Suppressor macrophage (primary cell): ENCODE measurements at places on chromosomes 3 and 15.
A peak's percentile ranks its signal among the peaks of the same experiment; 100 is the strongest.

DNA sequence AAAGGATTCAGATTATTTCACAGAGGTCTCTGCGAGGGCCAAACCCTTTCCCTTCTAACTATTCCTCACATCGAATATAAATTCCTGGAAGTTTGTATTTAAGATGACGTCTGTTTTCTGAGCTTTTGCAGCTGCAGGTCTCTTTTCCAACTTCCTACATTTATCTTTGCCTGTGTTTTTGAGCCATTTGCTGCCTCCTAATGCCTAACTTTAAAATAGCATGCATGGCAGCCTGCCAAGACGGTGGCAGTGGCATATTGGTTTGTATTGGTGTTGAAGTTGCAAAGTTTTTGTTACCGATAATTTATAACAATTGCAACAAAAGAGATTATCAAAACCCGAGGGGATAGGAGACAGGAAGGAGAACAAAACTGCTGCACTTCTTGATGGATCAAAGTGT is 187.1 kb upstream of the DNAJC19 start:
- DNase-seq, result peak; percentile 69

DNA sequence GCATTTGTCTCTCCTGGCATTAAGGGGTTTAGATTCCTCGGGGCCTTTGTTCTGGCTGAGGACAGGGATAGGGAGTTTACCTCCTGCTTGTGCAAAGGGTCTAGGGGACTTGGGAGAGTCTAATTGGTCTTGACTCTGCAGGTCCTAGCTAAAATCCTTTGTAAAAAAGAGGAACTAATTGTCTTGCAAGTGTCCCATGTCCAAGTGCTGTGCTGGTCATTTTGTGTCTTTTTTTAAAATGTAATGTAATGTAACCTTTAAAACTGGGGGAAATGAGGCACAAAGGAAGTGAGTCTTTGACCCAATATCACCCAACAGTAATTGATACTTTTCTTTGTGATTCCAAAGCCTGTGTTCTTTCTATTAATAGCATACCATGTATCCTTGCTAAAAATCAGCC is 14.9 kb upstream of the C3orf80 start:
- peak; percentile 74 for DNase-seq

DNA sequence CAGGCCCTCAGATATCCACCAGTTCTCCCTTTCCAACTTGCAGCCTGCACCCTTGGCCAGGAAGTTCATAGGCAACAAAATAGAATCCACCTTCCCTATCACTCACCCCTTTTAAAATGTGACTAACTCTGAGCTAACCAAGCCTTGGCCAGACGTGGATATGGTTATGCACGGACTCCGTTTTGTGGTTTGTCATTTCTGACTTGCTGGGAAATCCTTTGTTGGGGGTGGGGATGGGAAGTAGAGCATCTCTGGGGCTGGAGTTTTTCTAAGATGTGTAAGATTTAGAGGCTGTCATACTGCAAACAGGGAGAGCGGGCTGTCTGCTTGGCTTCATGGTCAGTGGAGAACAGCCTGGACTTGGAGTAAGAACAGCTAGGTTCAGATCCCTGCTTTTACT is 62.6 kb downstream of the SMAD3 start:
- DNase-seq, result peak; percentile 91

DNA sequence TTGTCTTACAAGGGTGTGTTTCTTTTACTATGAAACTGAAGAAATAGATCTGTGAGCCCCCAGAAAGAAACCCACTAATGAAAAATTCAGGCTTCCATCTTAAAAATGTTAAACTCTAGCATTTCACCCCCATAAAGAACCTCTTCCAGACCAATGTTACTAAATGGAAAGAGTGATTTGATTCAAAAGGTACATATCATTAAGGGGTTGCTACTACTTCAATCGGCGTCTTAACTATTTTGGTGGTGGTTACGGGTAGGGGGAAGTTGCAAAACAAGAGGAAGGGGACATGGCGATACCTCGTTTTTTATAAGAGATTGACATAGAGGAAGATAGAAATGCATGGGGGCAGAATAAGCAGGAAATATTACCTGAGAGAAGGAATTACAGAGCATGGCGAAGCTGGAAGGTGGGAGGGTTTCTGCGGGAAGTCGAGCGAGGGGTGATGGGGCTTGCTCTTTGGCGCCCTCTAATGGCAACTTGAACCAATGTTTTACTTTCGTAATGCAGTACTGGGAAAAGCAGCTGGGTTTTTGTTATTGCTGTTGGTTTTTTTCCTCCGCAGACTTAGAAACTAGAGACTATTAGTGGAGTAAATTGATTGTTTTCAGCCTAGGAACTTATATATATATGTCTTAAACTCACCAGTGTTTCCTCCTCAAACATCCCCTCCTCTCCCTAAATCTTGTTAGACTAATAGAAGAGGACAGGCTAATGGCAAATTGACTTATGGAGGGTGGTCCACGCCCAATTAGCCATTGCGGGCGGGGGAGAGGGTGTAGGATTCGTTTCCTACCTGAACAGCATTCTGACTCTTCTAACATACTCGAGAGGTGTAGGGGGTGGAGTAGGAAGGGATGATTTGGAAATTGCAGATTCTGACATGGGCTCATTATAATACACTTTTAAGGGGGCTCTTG is 11.3 kb upstream of the SOX2 start:
- peak; percentile 63 for DNase-seq

- DNase-seq, result no peak
Observed at GRCh38 chr3:46829699-46830208, 33.5 kb downstream of the MYL3 start.

DNA sequence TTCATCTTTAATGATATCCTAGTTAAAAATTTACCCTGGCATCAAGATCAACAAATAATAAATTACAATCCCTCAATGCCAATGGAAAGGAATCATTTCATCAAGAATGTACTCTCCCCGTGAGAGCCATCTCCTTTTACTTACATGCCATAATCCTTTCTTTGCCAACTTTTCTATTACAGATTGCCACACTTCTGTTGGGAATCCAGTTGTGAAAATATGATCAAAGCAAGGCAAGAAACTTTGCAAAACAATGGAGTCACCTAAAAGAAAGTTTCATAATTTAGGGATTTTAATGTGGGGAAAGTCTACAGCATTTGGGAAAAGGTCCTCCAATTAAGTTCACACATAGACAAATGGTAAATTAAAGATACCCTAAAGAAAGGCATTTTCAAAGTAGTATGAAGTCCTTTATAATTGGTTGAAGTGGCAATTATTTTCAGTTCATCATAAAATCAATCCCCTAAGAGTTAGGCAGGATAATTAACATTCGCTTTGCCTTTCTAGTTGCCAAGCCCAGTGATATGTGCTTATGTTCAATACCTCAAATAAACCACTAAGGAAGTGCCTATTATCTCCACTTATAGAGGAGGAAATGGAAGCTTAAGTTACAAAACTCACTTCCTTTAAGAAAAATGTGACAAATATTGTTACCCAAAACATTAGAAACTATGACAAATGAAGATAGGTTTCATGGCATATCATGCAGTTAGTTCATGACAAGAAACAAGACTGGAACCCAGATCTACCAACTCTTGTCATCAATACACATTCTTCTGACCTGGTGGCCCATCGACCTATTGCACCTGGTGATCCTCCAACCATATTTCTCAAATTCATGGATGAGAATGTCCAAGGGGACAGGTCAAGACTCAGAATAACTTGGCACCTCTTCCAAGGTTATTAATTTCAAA is 49.1 kb downstream of the TRANK1 start:
- DNase-seq, result peak; percentile 61

- DNase-seq, result no peak
Observed at GRCh38 chr15:70538278-70538677, 225.1 kb downstream of the UACA start.

- DNase-seq, result no peak
Observed at GRCh38 chr15:91128016-91128415, 28.0 kb downstream of the SV2B start.

- no peak for DNase-seq
Observed at GRCh38 chr3:2793987-2794386, 316.2 kb downstream of the IL5RA start.

DNA sequence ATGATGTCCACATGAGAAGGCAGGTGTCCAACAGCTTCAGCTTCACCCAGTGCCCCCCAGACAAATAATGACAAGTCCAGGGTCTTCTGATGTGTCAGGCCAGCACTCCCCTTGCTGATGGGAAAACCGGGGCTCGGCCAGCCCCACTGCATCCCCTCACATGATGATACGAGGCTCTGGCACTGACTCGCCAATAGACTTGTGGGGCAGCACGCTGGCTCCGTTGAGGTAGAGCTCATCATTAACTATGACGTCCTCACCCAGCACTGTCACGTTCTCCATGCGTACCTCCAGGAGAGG is 2.1 kb upstream of the AMIGO3 start:
- no peak for DNase-seq

GRCh38 chr3:107674371-107674770 is 151.6 kb downstream of the BBX start:
- DNase-seq, result no peak

DNA sequence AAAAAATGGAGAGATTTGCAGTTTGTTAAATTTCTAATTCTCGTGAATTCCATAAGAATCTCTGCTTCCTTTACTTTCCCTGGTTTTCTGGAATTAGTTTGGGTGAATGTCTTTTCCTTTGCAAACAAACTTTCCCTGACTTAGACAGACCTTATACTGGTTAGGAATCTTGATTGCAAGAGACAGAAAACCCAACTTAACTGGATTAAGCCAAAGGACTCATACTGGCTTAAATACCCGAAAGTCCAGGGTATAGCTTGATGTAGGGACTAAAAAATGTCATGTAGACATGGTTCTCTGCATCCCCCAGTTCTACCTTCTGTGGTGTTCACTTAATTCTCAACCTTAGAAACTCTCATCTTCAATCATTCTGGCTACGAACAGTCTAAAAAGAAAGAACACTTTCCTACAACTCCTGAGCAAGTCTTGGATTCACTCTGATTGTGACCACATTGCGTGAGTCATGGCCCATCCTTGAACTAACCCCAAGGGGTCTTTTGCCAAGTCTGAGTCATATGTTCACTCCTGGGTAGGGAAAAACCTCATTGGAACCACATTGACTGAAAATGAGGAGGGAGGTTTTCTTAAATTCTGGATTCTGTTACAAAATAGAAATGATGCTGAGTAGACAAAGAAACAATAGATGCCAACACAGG is 136.0 kb upstream of the DAZL start:
- DNase-seq, result no peak

DNA sequence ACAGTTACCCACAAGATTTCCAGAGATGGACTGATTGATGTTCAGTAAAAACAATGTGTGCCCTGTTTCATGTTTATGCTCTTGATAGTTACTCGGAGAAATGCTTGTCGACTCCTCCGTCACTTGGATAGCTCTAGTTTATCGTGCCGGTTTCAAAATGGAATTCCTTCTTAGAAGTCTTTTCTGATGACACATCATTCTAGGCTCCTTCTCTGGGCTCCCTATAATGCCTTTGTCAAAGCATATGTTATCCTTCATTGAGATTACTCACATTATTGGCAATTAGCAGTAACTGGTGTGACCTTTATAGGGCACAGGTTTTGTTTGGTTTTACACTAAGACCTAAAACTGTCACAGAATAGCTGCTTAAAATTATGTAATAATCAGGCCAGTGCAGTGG is 201.8 kb downstream of the CNTN6 start:
- no peak for DNase-seq

DNA sequence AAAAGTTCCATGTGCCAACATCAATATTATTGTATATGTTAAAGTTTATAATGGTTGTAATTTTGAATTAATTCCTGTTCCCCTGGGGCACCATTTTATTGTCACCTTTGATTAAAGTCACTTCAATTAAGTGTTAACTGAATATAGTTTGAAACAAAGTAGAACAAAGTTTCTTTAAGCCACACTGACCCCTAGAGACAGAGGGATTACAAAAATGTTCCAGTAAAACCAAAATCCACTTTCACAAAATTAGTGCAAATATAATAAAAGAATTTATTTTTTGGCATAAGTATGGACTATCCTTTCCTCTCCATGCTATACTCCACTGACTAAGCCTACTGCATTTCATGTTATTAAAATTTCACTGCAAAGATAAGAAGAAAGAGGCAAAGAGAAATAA is 123.9 kb downstream of the ZMAT3 start:
- DNase-seq, result no peak

- no peak for DNase-seq
Observed at GRCh38 chr3:49349348-49350114, 8.6 kb downstream of the GPX1 start.

DNA sequence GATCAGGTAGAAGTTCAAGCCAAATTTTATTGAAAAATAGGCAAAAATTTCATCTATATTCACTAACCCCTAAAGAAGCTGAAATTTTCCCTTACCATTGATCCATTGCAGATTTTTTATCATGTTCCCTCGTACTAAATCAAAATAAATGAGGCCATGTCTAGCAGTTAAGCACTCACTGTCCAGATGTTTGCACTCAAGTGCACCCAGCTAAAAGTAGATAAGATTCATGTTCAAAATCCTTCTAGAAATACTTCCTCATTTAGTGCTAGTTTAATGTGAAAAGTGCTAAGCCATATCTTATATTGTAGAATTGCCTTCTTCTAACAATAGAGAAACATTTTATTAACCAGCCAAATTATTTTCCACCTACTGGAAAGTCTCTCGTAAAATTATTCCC is 164.7 kb upstream of the UBE2E2 start:
- DNase-seq, result no peak

DNA sequence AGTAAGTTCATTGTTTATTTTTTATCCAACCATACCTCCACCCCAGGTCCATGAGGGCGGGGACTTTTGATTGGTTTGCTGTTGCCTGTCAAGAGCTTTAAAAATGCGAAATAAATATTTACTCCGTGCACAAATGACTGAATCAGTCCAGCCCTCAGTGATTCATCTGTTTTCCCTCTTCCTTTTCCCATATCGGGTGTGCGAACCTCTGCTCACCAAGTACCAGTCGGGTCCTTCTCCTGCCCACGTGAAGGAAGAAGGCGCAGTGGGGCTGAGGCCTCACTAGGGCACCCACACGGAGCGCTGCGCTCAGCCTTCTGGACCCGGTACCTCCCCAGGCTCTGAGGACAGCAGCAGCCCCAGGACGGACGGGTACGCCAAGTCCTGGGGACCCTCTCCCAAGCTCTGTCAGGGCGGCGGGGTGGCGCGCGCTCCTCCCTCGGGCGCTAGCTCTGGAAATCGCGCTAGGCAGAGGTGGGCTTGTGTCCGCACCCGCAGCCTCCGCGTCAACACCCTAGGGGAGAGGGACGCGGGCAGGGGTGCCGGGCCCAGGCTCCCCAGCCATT is 70.5 kb upstream of the EPHB3 start:
- DNase-seq, result no peak

DNA sequence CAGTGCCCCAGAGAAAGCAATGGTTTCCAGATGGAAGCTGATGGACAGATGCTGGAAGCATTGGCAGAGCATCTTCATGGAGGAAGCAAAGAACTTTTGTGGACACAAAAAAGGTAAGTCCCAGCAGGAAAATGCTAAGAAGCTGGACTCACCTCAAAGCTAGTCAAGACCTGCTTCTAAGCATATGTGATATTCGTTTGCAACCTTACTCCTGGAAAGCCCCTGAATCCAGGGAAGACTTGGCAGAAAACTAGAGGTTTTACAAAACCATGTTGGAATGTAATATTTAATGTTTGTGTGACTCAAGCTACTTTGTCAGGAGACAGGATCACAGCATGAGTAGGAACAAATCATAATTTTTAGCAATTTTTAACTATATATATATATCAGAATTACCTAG is 288.2 kb downstream of the BCHE start:
- DNase-seq, result no peak
